ENCODE measurements at places on chromosomes 3 and 15.

DNA sequence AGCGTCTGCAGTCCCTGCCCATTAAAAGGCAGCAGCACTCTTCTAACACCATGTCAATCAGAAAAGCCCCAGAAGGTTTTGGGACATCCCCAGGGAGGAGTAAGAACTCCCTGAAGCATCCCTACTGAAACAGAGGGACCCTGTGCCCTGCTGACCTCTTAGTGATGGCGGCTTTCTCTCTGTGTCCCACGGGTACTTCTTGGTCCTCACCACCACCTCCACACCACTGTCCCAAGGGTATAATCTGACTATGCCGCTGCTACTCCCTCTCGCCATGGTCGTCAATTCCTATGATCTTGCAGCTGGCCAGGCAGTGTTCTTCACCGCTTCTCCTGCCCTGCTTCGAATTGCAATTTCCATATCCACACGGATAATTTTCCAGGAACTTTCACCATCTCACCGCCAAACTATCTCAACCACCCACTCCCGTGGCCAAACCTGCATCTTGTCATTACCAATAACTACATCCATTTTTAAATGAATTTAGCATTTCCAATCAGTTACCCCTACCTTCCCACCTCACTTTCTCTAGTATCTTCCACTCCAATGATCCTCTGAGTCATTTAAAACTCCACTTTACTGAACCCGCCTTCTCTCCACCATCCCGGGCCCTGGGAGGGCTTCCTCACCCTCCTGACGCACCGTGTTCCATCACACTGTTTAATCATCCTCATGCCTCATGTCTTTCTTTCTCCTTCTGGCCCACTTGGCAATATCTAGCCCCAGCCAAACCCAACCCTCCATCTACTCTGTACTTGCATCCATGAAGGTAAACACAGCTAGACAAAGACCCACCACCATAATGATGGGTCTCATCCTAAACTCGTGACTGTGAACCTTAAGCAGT lies 23.7 kb downstream of the PRR23E start:
- no peak for DNase-seq

DNA sequence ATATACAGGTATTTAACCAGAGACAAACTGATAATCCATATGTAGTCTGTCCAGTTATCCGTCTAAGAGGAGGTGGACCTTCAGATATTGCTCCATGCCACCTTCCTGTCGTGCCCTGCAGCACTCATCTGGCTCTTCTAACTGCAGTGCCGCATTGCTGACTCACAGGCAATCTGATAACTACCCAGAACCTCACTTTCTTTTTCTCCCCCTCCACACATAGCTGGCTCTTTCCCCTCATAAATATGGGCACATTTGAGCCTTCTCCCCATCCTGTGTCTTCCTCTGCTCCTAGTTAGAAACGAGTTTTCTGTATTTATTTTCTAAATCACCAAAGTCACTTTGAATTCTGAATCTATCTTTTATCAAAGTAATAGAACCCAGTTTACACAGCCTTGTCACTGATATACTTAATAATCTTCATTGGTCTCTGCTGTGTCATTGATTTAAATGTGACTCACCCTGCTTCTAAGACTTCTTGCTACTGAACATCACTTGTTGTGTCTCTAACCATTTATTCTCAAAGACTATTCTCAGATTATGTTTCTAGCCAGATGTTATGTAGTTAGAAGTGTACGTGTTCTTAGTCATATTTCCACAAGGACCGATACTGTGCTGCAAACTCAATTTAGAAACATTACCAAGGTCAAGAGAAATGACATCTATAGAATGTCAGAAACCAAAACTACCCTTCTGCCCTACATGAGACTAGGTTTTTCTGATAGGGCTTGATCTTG lies 17.4 kb upstream of the KCNMB2 start:
- no peak for DNase-seq

- DNase-seq, result no peak
Observed at GRCh38 chr3:28449398-28449797, 100.8 kb upstream of the AZI2 start.

GRCh38 chr15:51077221-51078153 lies 17.2 kb downstream of the TNFAIP8L3 start:
- no peak for DNase-seq

DNA sequence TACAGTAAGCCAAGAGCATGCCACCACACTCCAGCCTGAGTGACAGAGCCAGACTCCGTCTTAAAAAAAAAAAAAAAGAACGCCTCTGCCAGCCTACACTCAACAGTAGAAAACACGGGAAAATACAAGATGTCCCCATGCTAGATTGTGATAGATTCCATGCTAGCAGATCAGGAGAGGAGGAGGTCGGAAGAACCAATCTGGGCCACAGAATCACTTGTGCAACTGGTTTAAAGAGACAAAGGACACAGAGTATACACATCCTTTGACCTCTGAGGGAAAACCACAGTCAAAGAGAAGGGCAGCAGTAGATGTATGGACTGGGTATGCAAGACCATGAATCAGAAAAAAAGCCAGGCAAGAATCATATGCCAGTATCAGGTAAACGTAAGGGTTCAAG lies 15.9 kb downstream of the TBL1XR1 start:
- DNase-seq, result no peak

DNA sequence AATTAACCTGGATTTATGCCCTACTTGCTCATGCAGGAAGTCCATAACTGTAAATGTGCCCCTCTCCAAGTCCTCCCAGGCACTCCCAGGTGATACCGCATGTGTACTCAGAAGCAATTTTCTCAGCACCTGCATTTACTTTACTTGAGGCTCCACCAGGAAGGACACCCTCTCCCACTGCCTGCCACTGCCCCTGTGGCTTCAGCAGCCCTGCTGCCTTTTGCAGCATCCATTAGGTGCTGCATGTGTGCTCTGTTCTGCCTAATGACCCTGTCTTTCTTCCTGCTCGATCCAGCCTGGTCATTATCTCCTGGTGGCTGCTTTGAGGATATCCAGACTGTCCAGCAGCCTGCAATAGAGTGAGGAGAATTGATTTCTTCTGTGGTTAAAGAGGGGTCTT lies 107.6 kb upstream of the SEMA6D start:
- DNase-seq, result no peak

- no peak for DNase-seq
Observed at GRCh38 chr3:64450396-64450956, 225.2 kb upstream of the PRICKLE2 start.

DNA sequence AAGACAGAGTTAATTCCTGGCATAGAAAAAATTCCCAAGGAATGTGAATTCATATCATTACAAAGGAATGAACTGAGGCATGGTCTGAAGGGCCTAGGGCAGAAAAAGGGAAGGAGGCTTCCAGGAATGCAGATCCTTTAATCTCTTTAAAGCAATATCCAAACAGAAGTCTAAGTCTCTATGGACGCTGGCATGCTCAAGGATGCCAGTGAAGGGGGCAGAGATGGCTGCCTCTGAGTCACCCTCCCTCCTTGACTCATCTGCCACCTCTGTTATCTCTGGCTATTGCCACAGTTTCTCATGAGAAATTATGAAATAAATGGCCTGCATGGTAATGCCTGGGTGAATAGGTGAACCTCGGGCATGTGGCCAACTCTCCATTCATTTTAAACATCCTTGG lies 96.3 kb upstream of the BCL6 start:
- DNase-seq, result no peak

- no peak for DNase-seq
Observed at GRCh38 chr3:145869958-145870357, 291.0 kb downstream of the PLOD2 start.

GRCh38 chr3:76500746-76501275 lies 539.1 kb upstream of the ROBO2 start:
- DNase-seq, result no peak

DNA sequence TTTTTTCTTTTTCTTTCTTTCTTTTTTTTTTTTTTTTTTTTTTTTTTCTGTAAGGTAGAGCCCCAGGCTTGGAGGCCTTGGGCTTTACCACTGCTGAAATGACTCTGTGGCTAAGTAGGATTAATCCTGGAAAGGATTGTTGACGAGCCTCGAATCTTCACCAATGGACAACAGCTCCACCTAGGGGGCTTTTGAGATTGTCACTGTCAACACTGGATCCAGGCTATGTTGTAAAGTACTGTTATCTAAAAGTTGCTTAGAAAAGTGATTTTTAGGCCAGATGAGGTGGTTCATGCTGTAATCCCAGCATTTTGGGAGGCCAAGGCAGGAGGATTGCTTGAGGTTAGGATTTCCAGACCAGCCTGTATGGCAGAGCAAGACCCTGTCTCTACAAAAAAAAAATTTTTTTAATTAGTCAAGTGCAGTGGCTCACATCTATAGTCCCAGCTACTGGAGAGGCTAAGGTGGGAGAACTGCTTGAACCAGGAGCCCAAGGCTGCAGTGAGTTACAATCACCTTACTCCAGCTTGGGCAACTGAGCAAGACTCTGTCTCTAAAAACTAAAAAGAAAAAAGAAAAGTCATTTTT lies 41.6 kb downstream of the KLHL18 start:
- peak; percentile 58 for DNase-seq

- DNase-seq, result peak; percentile 59
Observed at GRCh38 chr3:12556690-12557472, at the start of gene MKRN2. TSS of gene MKRN2 (plus strand) at chr3:12557087. CDS start at chr3:12557151, 64 bp downstream.

GRCh38 chr3:10248984-10249748 lies 907 bp downstream of the TATDN2 start:
- DNase-seq, result no peak

DNA sequence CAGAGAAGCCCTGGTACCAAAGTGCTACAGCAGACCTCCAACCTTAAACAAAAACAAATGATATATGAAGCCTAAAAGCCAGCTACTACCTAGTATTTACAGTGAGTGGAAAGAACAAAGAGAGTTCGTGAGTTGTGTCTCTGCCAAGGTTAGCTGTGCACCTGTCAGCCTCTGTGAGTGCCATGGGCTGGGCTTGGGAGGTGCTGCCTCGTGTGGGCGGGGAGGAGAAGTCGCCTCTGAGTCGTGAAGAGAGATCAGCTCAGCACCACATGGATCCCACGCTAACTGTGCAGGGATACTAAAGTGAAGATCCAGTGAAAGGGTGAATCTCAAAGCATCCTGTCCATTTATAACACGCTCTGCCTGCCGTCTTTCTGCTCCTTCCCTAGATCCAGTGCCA lies 101.9 kb downstream of the CHDH start:
- no peak for DNase-seq

GRCh38 chr3:59430341-59430740 lies 380.5 kb upstream of the CFAP20DC start:
- DNase-seq, result no peak

- DNase-seq, result no peak
Observed at GRCh38 chr3:152073267-152073666, 195.5 kb upstream of the MBNL1 start.

- no peak for DNase-seq
Observed at GRCh38 chr3:71016178-71016845, 567.2 kb downstream of the FOXP1 start.

DNA sequence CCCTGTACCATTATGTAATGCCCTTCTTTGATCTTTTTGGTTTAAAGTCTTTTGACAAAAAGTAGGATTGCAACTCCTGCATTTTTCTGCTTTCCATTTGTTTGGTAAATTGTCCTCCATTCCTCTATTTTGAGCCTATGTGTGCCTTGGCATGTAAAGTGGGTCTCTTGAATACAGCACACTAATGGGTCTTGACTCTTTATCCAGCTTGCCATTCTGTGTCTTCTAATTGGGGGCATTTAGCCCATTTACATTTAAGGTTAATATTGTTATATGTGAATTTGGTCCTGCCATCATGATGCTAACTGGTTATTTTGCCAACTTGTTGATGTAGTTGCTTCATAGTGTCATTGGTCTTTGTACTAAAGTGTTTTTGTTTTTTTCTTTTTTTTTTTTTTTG lies 32.4 kb downstream of the CMC1 start:
- DNase-seq, result no peak

DNA sequence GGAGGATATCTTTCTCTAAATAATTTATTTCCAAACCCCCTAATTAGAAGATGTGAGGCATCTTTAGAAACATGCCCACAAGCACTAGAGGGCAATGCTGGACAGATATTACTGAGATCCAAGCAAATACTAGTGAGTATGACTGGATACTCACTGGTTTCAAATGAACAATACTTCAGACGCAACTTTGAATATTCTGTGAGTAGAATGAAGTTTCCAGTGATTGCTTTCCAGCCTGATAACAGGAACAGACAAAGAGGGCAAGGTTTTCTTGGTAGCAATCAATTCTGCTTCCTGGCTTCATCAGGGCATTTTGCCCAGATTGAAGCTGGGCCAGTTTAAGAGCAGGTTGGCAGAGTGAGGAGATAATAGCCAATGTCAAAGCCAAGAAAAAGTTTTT lies 442.6 kb upstream of the PDZRN3 start:
- peak; percentile 4 for DNase-seq

DNA sequence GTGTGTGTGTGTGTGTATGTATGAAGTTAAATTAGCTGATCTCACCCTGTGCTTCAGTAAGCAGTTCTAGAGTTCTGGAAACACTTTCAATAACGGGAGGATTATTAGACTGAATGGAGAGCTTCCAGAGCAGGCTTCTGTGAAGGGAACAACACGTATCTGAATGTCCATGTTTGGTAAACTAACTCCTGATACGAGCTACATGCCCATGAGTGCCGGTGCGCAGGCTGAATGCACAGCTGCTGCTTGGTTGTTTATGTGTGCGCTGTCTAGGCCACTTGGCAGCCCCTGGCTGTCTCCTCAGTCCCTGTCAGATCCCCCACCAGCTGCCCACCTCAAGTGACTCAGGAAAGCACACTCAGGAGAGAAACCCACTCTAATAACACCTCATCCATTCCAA lies 137.0 kb downstream of the EPHB1 start:
- no peak for DNase-seq

- no peak for DNase-seq
Observed at GRCh38 chr3:113231827-113232253, 20.5 kb downstream of the BOC start.

- DNase-seq, result no peak
Observed at GRCh38 chr3:134610432-134611385, 40.1 kb downstream of the KY start.

DNA sequence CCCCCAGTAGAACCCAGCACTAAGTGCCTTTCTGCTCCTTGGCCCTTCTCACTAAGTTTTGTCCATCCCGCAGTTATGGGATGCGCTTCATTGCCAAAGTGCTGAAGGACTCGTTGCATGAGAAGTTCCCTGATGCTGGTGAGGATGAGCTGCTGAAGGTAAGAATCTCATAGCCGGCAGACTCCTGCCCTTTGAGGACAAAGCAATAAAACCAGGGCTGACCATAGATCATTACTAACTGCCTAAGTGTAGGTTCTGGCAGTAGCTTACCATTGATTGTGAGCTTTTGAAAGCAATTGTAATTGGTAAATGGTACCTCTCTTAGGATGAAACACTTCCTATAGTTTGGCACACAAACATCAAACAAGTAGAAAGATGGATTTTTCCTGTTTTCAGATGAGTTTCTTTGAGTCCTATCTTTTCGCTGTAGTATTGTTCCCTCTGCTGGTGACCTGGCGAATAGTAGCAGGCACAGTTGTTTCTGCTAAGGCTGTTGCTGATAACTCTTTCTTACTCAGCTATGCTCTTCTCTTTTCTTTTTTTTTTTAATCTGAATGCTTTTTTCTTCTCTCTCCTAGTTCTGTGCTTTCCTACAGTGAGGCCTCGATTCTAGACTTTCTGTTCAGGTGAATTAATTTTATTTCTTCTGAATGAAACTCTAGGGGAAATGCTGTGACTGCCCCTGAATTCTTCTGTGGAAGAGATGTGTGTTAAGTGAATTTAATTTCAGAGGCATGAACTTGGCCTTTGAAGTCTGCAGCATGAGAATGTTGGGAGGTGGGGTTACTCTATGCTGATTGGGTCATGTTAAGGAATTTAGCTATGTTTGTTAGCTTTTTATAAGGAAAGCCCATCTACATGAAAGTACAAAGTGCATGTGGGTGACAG lies 47.4 kb upstream of the CRTC3 start:
- peak; percentile 28 for DNase-seq

All from AG09319 (cell line).